SK-MEL-5 (cell line): ENCODE measurements at places on chromosomes 6 and 20. TPM values are rescaled to one million over a fixed set of nuclear protein-coding genes. Genes with fewer than 3 reads are reported as not detected.

Gene RFX6
- 0.08 TPM in 1 of 2 replicates, not detected in the other for total RNA-seq

Gene LY6G6F
- not detected in 2 replicates for total RNA-seq

Gene CRISP2
- not detected in 2 replicates for total RNA-seq

Gene ABHD16A
- total RNA-seq = 53.0 and 55.0 TPM in 2 replicates

Gene TNFRSF6B
- 1.5 and 1.6 TPM in 2 replicates for total RNA-seq

Gene MED23
- 22.9 TPM in 2 replicates for total RNA-seq

Gene SPTLC3
- 1.7 and 2.0 TPM in 2 replicates for total RNA-seq

Gene HCRTR2
- total RNA-seq = not detected in 2 replicates

Gene TP53TG5
- total RNA-seq = not detected in 2 replicates

Gene TOX2
- 0.37 and 0.51 TPM in 2 replicates for total RNA-seq

Gene MAN1A1
- 0.96 and 1.3 TPM in 2 replicates for total RNA-seq

Gene COL19A1
- total RNA-seq = 39.9 and 41.7 TPM in 2 replicates

Gene RIN2
- 0.03 and 0.13 TPM in 2 replicates for total RNA-seq

Gene SEMG1
- not detected in 2 replicates for total RNA-seq

Gene HSPA1L
- 0.29 TPM in 2 replicates for total RNA-seq

Gene ZSCAN23
- total RNA-seq = 1.9 and 4.6 TPM in 2 replicates

Gene CDSN
- not detected in 2 replicates for total RNA-seq

Gene NOTCH4
- total RNA-seq = 1.7 TPM in 2 replicates

Gene OR2H2
- total RNA-seq = not detected in 2 replicates

Gene LY6G6C
- total RNA-seq = not detected in 2 replicates

Gene RAMACL
- 0.08 and 0.18 TPM in 2 replicates for total RNA-seq

Gene CSNK2A1
- 168 and 179 TPM in 2 replicates for total RNA-seq

Gene SLC9A8
- total RNA-seq = 8.3 and 10.4 TPM in 2 replicates

Gene SPATS1
- 0.53 and 0.74 TPM in 2 replicates for total RNA-seq

Gene MAPK13
- total RNA-seq = 0.05 TPM in 1 of 2 replicates, not detected in the other

Gene FAM83B
- total RNA-seq = not detected in 2 replicates

Gene WASF1
- 3.7 and 5.0 TPM in 2 replicates for total RNA-seq

Gene CRISP3
- not detected in 2 replicates for total RNA-seq

Gene ZC2HC1B
- not detected in 2 replicates for total RNA-seq

Gene PDYN
- not detected in 2 replicates for total RNA-seq

Gene HBS1L
- total RNA-seq = 118 and 122 TPM in 2 replicates

Gene LPA
- not detected in 2 replicates for total RNA-seq

Gene RIMS1
- total RNA-seq = not detected in 2 replicates

Gene BPI
- total RNA-seq = not detected in 2 replicates

Gene SAPCD1
- 1.1 and 1.7 TPM in 2 replicates for total RNA-seq

Gene HLA-G
- 0.32 and 0.37 TPM in 2 replicates for total RNA-seq

Gene PRDM13
- total RNA-seq = 2.6 and 3.5 TPM in 2 replicates

Gene PKIB
- total RNA-seq = 1.0 and 1.4 TPM in 2 replicates
